ENCODE measurements at places on chromosomes 11 and 22. TPM values are rescaled to one million over a fixed set of nuclear protein-coding genes. Genes with fewer than 3 reads are reported as not detected.

The PIH1D2 gene
- total RNA-seq = 5.9 TPM

The MS4A6A gene
- total RNA-seq = 16.2 TPM

The SLC25A45 gene
- 3.5 TPM for total RNA-seq

The PDGFD gene
- 41.2 TPM for total RNA-seq

The MYBPC3 gene
- 0.11 TPM for total RNA-seq

The PMM1 gene
- 18.6 TPM for total RNA-seq

The RIMBP3C gene
- total RNA-seq = 1.2 TPM

The GGTLC2 gene
- total RNA-seq = not detected

The FOLH1 gene
- 11.5 TPM for total RNA-seq

The TCIRG1 gene
- 36.2 TPM for total RNA-seq

The MISFA gene
- 1.5 TPM for total RNA-seq

The TPBGL gene
- not detected for total RNA-seq

The STX5 gene
- total RNA-seq = 38.0 TPM
